ENCODE measurements at places on chromosomes 3 and 15.
A peak's percentile ranks its signal among the peaks of the same experiment; 100 is the strongest.

DNA sequence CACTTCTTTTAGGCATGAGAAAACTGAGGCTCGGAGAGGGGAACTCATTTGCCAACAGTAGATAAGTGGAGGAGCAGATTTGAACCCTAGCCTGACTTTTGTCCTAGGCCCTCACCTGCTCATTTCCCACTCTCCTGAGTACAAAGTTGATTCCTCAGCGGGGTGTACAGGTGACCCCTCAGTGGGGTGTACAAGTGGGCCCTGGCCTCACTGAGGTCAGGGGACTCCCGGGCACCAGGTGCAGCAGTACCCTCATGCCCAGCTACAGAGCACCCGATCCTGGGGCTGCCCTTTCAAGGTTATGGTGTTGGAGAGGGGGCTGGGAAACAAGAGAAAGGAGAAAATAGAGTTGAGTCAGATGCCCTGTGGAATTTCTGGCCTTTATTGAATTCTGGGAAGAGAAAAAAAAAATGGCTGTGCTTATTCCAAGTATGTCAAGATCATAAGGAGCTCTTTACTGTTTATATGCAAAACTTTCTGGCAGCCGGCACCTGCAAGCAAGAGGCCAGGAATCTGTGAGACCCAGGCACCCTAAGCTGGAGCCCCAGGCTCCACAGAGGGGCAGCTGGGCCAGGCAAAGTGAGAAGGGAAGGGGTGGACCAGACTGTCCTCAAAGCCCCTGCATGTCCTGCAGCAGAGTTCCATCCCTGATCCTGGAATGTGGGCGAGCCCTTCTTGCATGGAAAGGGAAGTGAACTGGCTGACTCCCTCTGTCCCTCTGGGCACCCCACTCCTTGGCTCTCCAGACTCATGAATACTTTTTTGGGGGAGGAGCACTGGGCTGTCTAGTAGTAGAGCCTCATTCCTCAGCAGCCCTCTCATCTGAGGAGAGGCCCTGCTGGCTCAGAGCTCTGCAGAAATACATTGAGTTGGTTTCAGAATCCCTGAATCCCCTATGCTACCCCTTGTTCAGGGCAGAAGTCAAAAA, 43.1 kb downstream of the AMOTL2 start:
- DNase-seq: no peak

- DNase-seq: no peak
Observed at GRCh38 chr3:18512007-18512406, 86.9 kb upstream of the SATB1 start.

GRCh38 chr3:132822266-132822665, 100.1 kb upstream of the NPHP3 start:
- no peak for DNase-seq

GRCh38 chr3:30324587-30324986, 281.8 kb upstream of the TGFBR2 start:
- no peak for DNase-seq

GRCh38 chr3:59450946-59451763, 401.3 kb upstream of the CFAP20DC start:
- DNase-seq: peak; percentile 72

- DNase-seq: no peak
Observed at GRCh38 chr3:56916716-56917360, 115.1 kb upstream of the ARHGEF3 start.

DNA sequence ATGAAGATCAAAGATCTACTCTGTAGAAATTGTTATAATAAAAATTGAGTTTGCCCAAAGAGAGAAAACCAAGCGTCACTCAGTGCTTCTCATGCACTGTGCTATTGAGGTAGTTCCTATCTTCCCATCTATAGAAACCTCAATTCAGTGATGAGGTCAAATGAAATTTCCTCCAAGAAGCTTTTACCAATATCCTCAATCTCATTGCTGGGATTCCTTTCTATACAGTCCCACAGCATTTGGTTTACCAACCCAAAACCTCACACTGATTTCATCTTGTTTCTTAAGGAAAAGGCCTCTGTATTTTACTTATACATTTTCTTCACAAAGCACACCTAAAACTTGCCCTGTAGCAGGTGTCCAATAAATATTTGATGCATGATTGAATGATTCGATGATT, 147.2 kb downstream of the ALCAM start:
- DNase-seq: no peak
